NCI-H460 (cell line): ENCODE measurements at places on chromosomes 7 and 10.

DNA sequence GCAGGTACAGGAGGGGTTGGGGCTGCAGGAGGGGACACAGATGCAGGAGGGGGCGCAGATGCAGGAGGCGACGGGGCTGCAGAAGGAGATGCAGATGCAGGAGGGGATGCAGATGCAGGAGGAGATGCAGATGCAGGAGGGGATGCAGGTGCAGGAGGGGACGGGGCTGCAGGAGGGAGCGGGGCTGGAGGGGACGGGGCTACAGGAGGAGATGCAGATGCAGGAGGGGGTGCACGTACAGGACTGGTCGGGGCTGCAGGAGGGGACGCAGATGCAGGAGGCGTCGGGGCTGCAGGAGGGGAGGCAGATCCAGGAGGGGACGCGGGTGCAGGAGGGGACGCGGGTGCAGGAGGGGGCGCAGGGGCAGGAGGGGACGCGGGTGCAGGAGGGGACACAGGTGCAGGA, 66.5 kb downstream of the VWA2 start:
- no peak for DNase-seq

DNA sequence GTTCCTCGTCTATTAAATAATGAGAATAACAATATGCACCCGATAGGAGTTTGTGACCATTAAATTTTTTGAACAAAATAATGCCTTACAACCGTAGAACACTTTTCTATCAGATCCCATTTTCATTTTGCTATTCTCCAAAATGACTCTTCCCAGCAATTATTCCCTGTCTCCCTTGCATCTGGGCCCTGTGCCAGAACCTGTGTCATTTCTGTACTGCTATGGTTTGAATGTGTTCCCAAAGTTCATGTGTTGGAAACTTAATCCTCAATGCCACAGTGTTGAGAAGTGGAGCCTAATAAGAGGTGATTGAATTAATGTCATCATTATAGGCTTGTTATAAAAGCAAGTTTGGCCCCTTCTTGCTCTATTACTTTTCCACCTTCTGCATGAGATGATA, 33.2 kb upstream of the SMNDC1 start:
- DNase-seq = no peak

- DNase-seq = no peak
These were observed 31.9 kb downstream of the WASL start for GRCh38 chr7:123716877-123717276.

DNA sequence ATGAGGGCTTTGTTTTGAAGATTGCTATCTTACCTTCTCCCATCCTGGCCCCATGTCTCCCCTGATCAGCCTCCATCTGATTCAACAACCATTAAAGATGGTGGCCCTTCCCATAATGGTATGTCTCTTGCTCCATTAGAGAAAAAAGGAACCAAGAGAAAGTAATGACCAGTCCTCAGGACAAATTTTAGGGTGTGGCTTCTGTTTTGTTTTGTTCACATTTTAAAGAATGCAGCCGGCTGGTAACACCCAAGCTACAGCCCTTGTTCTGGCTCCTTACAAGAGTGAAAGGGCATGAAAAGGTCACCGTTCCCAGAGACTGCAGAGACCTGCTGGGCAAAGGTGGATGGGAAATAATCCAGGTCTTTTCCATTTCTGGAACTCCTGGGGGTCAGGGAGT, 287.9 kb upstream of the NEBL start:
- no peak for DNase-seq

GRCh38 chr10:12592967-12593366, 243.6 kb downstream of the CAMK1D start:
- DNase-seq = no peak

DNA sequence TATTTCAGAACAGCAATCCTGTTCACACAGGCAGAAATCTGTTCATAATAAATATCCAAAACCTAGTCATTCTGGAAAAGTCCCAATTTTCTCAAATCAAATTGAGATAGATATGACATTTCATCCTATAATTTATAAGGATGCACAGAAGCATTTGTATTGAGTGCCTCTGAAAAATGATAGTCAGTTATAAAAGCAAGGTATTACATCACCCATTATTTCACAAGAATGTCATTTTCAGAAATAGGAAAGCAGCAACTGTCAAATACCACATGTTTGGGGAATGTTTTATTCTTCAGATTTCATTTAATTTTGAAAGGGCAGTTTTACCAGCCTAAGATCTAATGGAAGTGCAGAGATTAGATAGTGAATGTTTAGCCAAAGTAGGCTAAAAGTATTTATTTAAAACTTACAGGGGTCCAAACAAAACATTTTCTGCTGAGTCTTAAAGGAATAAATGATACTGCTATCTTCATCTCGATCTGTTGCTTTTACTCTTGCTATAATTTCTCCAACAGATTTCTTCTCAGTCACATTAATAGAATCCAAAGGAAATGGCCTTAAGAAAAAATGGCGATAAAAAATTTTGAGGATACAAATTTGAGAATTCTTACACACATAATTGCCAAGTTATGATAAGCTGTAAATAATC, 185.8 kb downstream of the HGF start:
- no peak for DNase-seq

DNA sequence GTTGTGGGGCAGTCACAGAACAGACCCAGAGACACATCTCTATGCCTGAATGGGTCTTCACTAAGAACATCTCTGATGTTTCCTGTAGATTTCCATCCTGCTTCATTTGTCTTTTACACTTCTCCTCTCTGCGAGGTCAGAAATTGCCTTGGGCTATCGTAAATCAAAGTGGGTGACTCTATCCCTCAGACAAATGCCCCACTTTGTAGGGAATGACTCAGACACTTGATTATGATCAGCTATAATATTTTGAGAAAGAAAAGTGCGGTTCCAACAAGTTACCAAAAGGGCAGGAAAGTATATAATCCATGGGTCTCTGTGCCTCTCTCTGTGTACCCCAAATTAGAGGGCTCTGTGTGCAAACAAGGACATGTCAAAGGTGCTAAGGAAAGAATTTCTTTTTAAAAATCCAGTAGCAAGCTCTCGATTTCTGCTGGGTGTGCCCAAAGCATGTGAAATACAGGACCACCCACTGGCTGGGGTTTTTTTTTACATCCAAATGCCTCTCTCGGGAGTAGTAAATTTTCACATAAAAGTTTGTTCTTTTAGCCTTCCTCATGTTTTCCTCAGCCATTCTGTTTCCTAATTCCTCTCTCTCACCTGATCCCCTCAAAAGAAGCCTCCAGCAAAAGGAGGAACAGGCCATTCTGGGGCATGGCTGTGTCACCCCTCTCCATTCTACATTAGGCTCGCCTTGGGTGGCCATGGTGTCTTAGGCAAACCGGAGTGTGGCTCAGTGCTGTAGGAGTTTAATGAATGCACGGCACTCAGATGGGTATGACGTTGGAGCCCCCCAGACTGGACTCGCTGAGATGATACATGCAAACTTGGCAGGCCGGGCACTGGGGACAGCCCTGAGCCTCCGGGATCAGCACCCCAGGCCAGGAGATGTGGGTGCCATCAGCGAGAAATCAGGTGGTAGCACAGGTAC, 6.3 kb upstream of the OPN4 start:
- no peak for DNase-seq

- DNase-seq = peak; percentile 93
These were observed 373.1 kb downstream of the THSD7A start for GRCh38 chr7:11458736-11459483.

GRCh38 chr7:83072576-83073517, 89.8 kb downstream of the PCLO start:
- DNase-seq = no peak

GRCh38 chr10:113230011-113230610, 280.1 kb downstream of the TCF7L2 start:
- DNase-seq = no peak

- no peak for DNase-seq
These were observed 683.1 kb downstream of the NRG3 start for GRCh38 chr10:82558014-82558607.

- no peak for DNase-seq
These were observed 88.1 kb downstream of the XPNPEP1 start for GRCh38 chr10:109835257-109835656.

GRCh38 chr7:95927756-95928155, 155.4 kb downstream of the DYNC1I1 start:
- DNase-seq = no peak

DNA sequence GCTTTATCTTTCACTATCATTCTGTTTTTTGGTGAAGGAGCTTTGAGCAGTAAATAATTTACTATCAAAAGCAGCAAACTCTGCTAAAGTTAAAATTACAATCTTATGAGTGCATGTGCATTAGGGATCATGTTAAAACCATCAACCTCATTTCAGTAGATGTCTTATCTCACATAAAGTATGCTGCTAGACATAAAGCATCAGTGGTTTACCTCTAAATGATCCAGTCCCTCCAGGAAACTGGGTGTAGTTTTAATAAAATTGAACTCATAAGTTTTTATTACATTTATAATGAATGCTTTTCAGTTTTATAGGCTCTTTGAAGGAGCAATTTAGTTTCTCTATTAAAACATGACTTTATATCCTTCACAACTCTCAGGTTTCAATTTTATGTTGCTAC, 108.7 kb downstream of the LRRN3 start:
- no peak for DNase-seq

DNA sequence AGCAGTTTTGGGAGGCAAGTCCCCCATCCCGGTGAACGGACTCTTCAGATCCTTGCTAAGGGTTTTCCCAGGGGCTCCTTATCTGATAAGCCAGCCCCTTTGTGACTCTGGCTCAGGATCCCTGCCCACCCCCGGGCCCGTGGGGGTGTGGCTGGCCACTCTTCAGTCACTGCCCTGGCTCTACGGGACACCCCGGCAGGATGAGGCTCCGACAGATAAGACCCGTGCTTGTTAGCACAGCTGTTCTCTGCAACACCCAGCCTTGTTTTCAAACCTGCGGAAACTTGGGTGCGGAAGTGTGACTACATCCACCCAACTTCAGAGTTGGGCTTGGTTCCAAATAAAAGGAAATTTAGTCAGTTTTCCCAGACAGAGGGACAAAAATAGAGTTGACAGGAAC, 66.7 kb upstream of the PODXL start:
- DNase-seq = no peak

DNA sequence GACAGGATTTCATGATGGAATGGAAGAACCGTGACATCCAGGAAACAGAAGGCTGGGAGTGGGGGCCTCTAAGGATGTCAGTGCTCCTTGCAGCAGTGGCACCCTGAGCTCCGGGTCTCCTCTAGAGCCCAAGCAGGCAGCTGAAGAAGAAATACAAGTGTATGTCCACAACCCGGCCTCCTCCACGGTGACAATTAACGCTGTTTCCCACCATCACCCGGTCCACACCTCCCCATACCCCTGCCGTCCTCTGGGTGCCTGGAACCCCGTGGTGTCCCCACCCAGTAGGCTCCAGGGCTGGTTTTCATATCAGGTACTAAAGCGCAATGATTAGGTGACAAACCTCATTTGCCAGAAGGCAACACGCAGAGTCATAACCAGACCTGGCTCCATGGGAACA, 30.3 kb downstream of the GRID1 start:
- DNase-seq = no peak

GRCh38 chr7:149826344-149827088, 11.7 kb upstream of the ZNF862 start:
- no peak for DNase-seq

- no peak for DNase-seq
These were observed 18.1 kb downstream of the ERLIN1 start for GRCh38 chr10:100167553-100168312.

GRCh38 chr10:127947211-127947610, 40.3 kb downstream of the PTPRE start:
- DNase-seq = no peak

DNA sequence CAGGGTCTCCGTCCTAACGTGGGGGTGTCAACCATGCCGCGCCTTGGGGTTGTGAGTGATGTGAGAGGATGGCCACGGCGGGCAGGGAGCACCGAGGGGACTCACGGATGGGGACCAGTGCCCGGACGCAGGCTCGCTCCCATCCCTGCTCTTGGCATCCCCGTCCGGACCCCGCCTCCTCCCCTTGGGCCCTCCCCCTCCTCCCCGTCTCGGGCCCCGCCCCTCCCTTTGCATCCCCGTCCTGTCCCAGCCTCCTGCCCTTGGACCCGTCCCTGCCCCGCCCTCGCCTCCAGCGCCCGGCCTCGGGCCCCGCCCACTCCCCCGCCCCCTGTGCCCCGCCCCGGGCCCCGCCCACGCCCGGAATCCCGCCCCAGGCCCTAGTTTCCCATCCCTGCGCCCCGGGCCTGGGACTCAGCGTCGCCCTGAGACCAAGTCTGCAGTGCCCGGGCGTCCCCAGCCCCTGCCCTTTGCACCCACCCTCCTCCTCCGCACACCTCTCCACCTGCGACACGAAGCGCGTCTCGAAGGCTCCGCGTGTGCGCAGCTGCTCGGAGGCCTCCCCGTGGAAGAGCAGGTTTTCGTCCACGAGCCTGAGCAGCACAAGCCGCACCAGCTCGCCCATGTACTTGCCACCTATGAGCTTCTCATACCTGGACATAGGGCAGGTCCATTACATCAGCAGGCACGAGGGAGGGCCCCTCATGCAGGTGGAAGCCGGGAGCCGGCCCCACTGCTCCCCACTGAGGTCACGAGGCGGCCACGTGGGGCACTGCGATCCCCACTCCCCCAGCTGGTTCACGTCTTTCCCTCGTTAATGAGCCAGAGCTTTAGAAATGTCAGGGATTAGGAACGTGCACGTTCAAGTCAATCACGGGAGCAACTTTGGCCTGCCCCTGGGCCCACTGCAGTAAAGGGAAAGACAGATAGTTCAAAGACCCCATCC, 5.1 kb upstream of the MYL7 start:
- DNase-seq = peak; percentile 20

DNA sequence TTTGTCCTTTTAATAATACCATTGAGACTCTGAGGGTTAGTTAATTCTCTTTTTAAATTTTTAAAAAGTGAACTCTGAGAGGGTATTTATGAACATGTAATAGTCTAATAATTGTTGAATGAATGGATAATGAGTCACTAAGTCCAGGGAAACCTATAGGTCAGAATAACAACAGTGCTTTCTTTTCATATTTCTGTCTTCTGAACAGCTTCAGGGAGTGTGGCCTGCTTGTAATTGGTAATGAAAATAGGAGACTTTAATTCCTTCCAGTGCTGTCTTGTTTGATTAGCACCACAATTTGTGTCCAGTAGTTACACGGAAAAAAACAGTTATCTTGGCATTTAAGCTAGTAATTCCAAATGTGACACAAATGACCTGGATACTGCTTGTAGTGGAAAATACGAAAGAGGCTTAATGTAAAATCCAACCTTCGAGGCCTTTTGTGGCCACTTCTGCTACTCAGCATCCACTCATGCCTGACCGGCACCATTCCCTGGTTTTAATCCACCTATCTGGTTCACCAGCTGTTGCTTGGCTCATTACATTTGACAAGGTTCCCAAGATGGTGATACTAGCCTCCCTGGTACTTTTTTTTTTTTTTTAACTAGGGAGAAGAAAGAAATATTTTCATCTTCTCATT, 149.3 kb upstream of the IMMP2L start:
- no peak for DNase-seq

GRCh38 chr7:130559184-130559583, 67.3 kb downstream of the MEST start:
- no peak for DNase-seq

- DNase-seq = no peak
These were observed 25.5 kb downstream of the C1GALT1 start for GRCh38 chr7:7207876-7208275.
